Left ventricle myocardium inferior (tissue), 1 donor: ENCODE measurements at places on chromosomes 1 and 21. TPM values are rescaled to one million over a fixed set of nuclear protein-coding genes. Genes with fewer than 3 reads are reported as not detected.

DNA sequence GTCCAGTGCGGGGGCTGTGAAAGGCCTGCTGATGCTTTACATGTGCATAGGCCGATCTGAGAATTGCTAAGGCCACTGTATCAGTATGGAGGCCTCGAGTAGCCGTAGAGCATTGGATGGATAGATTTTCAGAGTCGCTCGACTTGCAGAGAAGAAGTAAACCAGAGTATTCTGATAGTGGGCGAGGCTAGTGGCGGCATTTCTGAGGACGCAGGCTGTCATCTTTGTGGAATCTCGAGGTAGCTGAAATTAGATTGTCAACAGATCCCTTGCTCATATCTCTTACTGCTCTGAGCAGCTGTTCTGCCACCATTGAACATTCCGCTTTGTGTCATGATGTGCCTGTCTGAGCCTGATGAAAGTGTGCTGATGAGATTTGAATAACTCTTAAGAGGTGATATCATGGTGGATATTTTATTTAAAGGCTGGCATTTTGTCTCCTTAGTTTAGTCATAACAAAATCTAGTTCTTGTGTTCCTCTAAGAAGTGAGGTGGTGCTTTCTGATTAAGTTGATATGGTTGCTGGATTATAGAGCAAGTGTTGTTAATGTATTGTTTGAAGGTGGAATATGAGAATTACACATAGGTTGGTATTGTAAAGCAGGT lies 1.5 kb downstream of the KIF1B start:
- DNase-seq = no peak

GRCh38 chr1:153646672-153647345 lies 11.7 kb upstream of the SNAPIN start:
- no peak for DNase-seq

LRRC38 gene
- 0.30 TPM for total RNA-seq

GRCh38 chr1:69524015-69524414 lies 43.7 kb upstream of the LRRC7 start:
- DNase-seq = no peak

AGRN gene
- 13.0 TPM for total RNA-seq

NR5A2 gene
- total RNA-seq = 1.3 TPM

GRCh38 chr1:66335859-66336640 lies 197.9 kb upstream of the SGIP1 start:
- DNase-seq = peak; percentile 69

DNA sequence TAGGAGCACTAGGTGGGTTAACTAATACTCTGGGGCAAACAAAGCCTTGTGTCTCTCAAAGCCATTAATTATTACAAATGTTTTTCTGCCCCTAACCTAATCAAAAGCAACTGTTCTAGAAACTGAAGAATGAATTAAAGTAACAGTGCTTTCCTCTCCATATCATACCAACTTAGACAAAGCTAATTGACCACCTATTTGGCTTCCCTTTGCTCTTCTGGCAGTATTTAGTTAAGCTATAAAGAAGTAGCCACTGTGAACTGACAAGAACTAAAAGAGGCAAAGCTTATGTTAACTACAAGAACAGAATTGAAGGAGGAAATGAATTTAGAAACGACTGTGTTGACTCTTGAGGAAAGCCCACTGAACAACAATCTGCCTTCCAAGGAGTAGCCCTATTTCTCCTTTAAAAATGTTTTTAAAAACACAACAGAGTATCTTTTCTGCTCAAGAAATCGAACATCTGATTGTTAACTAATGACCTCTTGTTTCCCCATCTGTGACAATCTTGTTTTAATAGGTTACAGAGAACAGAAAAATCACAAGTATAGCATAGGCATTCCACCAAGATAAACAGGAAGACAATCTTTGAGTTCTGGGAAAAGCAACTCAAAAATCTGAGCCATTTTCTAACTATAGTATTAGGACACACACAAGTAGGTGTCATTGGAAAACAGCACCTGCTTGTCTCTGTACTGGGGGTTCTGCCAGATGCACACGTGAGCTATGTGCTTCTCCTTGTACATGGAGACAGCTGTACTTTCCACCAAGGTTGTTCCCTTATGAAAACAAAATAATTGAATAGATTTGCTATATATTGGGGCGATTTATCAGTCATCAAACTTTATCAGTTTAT lies 3.1 kb upstream of the EGLN1 start:
- peak; percentile 65 for DNase-seq

DNA sequence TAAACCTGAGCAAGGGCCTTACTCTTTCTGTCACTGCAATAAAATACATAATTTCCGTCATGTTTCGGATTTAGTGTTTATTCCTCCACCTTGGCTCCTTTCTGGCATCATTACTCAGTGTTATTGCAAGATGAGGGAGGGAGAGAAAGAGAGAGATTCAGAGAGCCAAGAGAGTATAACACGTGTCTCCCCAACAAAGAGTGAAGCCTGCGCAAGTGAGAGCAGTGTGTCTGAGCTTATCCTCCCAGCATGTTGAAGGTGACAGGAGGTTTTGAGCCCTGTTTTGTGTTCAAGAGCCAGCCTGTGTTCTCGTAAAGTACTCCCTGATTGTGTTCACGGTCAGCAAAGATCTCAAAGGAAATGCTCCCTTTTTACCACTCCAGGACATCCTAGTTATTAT lies 6.3 kb downstream of the RUNX1 start:
- DNase-seq = no peak

- DNase-seq = no peak
These were observed 104.5 kb upstream of the LMO4 start for GRCh38 chr1:87224201-87224600.
